HT1080 (cell line): ENCODE measurements at places on chromosomes 6 and 20. TPM values are rescaled to one million over a fixed set of nuclear protein-coding genes. Genes with fewer than 3 reads are reported as not detected.

- DNase-seq: no peak
Observed at GRCh38 chr20:63771046-63771707, 31.6 kb downstream of the SLC2A4RG start.

GRCh38 chr20:22687676-22688349 lies 103.4 kb upstream of the FOXA2 start:
- DNase-seq: no peak

Gene PSORS1C1
- 0.64 and 0.80 TPM in 2 replicates for total RNA-seq

Gene SCP2D1
- total RNA-seq: not detected in 2 replicates

DNA sequence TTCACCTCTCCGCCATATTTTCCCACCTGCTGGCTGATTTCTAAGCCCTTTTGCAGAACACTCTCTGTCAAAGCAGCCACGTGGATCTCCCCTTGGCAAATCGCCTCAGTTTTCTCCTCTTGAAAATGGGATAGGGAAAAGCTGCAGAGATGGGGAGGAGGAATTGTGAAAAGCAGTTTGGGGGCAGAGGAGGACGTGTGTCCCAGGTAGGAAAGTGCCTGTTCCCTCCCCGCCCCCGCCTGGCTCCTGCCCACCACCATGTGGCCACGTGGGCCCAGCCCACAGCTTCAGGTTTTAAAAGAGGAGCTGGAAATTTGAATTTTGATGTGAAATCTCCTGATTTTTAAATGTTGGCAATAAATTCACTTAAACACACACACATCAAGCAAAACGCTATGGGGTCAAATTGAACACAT lies 3.6 kb upstream of the CEBPB start:
- no peak for DNase-seq

DNA sequence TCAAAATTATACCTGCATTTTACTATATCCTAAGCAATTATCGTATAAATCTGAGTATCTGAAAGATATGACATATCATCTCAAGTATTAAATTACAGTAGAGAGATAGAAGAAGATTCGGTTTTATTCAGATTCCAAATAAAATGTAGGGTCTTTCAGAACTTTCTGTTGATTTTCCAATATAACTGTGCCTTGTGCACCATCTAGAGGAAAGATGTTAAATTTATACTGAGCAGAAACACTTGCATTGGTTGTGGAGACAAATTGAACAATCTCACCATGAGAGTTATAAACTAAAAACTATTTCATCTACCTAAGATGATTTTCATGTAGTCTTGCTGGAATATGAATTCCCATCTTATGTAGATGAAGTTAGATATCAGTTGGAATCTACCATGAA lies 26.8 kb upstream of the HSF2 start:
- no peak for DNase-seq

Gene GNAS
- 363 and 418 TPM in 2 replicates for total RNA-seq

DNA sequence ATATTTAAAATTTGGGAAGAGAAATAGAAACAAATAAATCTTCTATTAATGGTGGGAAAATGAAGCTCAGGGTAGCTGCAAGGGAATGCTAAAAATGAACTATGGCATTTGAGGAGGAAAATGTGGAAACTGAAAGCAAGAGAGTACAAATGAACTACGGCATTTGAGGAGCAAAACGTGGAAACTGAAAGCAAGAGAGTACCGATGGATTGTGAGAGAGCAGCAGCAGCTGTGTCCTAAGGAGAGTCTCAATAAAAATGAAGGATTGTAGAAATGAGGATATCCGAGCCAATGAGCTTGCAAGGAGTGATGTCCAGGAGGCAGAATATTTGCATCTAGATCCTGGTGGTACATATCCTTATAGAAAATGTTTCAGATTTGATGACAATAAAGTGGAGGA lies 547.1 kb upstream of the ZNF337 start:
- DNase-seq: no peak

DNA sequence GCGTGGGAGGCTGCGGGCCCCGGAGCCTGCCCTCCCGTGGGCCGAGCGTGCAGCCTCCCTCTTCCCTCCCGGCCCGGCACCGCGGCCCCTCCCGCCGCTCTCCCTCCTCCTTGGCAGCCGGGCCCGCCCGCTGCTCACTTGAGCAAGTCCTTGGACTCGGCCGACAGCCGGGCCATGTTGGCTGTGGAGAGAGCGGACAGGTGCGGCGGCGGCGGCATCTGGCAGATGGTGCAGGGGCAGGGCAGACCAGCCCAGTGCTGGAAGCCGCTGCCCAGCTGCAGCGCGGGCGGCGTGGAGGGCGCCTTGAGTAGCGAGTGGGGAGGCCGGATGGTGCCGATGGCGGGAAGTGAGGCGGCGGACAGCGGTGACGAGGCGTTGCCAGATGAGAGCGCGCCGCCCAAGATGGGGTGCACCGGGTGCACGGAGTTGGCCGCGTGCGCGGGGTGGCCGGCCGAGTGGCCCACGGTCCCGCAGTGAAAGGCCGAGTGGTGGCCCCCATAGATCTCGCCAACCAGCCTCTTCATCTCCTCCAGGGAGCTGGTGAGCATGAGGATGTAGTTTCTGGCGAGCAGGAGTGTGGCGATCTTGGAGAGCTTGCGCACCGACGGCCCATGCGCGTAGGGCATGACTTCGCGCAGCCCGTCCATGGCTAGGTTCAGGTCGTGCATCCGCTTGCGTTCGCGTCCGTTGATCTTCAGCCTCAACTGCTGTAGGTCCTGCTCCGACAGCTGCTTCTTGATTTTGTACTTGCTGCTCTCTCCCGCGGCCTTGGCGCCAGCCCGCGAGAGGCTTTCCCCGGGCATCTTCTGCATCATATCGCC lies 766 bp downstream of the OLIG3 start:
- no peak for DNase-seq

- DNase-seq: peak; percentile 54
Observed at GRCh38 chr6:127051571-127052260, 66.8 kb upstream of the RSPO3 start.

- peak; percentile 91 for DNase-seq
Observed at GRCh38 chr6:25192590-25193459, 86.3 kb upstream of the CARMIL1 start.

DNA sequence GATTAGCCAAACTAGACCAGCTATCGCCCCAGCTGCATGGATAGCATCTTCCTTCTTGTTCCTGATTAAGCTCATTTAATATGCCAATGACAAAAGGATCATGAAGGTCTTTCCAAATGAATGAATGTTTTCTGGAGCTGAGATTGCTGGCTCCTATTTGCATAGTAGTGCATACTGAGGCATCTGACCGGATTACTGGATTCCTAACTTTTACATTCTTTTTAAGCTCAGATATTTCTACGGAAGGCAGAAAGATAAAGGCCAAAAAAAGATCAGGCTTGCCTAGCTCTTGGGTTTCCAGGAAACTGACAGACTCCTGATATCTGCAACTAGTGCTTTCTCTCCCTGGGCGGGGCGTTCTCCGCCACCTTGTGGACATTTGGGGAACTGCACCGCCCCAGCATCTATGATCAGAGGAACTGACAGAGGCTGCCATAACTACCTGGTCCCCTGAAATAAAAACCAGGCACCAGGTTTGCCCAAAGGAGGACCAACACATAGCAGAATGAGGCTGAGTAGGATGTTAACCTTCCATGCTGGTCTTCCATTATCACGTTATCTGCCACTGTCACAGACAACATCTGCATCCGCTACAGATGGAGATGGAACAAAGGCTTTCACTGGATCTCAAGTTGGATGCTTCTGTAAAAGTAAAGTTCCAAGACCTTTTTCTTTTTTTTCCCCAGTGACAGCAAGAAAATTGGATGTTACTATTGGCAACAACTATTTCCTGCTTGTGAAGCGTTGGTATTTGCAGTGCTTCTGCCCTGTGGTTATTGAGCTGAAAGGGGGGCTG lies 33.2 kb downstream of the NT5E start:
- peak; percentile 80 for DNase-seq

GRCh38 chr6:34696189-34696738 lies 303 bp downstream of the ILRUN start:
- no peak for DNase-seq

Gene TNFAIP3
- total RNA-seq: 2.0 and 2.2 TPM in 2 replicates

Gene FERMT1
- 17.0 and 22.4 TPM in 2 replicates for total RNA-seq

Gene CDYL
- 21.2 and 28.4 TPM in 2 replicates for total RNA-seq

Gene TSBP1
- total RNA-seq: not detected in 2 replicates

- DNase-seq: no peak
Observed at GRCh38 chr6:97068211-97068610, 143.7 kb downstream of the KLHL32 start.

- DNase-seq: no peak
Observed at GRCh38 chr20:57374343-57374930, 16.8 kb upstream of the RBM38 start.

DNA sequence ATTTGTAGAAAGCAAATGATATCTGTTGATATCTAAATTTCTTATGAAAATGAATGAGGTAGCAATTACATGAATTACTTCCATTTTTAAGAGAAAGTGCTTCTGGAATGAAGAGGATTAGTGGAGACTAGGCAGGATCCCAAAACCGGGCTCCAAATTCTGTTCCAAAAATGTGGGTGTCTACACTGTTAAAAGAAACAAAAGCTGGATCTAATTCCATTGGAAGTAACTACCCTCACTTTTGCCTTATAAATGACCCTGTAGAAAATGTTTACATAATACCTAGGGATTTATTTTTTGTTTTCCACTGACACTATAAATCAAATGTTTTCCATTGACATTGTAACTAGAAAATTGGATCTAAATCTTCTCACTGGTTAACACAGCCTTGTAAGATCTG lies 454.9 kb upstream of the JARID2 start:
- DNase-seq: no peak

Gene ANKEF1
- total RNA-seq: 4.3 and 7.4 TPM in 2 replicates

DNA sequence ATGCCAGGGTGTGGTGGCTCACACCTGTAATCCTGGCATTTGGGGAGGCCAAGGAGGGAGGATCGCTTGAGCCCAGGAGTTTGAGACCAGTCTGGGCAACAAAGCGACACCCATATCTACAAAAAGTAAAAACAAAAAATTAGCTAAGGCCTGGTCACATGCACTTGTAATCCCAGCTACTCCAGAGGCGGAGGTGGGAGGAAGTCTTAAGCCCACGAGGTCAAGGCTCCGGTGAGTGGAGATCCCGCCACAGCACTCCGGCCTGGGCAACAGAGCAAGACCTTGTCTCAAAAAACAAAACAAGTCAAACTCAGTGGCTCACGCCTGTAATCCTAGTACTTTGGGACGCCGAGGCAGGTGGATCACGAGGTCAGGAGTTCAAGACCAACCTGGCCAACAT lies 35.6 kb downstream of the SRSF3 start:
- DNase-seq: no peak

DNA sequence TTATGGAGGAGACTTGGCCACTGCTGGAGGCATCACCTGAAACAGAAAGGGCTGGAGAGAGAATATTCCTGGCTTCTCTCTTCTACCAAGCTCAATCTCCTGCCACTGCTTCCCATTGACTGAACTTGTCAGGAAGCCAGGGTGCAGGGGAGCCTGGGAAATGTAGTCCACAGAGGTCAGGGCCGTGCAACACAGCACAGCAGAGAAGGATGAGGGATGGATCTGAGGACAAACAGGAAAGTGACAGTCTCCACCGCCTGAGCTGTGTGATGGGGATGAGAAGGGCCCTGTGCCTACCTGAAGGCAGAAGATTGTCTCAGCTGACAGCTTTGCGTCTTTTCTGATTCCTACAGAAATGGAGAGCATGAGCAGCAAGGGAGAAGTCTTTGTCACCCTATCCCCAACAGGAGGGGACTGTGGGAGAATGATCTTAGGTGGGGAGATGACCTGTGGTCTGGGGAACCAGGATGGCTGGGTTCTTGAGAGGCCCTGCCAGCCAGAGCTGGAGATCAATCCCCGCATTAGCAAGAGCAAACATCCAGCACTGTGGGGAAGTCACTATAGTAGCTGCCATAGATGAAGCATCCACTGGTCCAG lies 114.2 kb downstream of the SNX5 start:
- DNase-seq: peak; percentile 43
